Occipital lobe (tissue), 3 donors: ENCODE measurements at places on chromosomes 1 and 21. TPM values are rescaled to one million over a fixed set of nuclear protein-coding genes. Genes with fewer than 3 reads are reported as not detected.

Gene NBPF8
- total RNA-seq: 5.5 TPM

Gene GBP7
- total RNA-seq: not detected

Gene RGS18
- total RNA-seq: 0.78 TPM

Gene C8B
- not detected for total RNA-seq

Gene DENND2D
- 0.94 TPM for total RNA-seq

Gene BSND
- not detected for total RNA-seq

DNA sequence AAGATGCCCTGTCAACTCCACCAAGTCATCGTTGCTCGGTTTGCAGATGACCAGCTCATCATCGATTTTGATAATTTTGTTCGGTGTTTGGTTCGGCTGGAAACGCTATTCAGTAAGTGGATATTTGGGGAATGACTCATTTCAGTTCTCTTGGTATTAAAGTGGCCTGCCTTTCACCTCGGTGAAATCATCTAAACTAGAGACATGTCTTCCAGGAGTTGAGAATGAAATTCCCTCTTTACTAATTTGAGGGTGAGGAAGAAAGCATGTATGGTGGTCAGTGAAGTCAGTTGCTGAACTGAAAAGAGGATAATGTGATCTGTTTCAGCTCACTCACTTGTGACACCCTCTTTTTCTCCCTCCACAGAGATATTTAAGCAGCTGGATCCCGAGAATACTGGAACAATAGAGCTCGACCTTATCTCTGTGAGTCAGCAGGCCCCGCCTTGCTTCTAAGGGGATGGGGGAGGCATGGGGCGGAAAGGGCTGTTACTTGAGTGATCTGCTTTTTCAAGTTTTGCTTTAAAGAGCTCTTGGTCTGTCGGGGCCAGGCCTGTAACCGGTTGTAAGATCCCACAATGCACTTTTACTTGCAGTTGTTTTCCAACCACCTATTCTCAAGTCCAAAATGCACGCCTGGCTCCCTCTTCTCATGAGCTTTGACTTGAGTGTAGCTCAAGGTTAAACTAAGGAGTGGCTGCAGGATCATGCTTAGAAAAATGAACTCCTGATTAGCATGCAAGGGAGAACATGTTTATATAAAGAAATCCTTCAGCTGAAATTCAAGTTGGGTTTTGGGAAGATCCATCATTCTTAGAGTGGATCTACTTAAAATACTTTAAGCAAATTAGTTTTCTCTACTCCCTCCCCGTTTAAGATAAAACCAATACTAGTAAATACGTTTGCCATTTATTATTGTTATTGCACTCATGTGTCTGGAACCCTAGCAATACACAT, 59.8 kb downstream of the CAPN2 start:
- DNase-seq: no peak

GRCh38 chr1:111660204-111661150, 40.9 kb downstream of the RAP1A start:
- DNase-seq: no peak

- DNase-seq: no peak
Measured at GRCh38 chr21:14285147-14285761, 69.3 kb downstream of the RBM11 start.

DNA sequence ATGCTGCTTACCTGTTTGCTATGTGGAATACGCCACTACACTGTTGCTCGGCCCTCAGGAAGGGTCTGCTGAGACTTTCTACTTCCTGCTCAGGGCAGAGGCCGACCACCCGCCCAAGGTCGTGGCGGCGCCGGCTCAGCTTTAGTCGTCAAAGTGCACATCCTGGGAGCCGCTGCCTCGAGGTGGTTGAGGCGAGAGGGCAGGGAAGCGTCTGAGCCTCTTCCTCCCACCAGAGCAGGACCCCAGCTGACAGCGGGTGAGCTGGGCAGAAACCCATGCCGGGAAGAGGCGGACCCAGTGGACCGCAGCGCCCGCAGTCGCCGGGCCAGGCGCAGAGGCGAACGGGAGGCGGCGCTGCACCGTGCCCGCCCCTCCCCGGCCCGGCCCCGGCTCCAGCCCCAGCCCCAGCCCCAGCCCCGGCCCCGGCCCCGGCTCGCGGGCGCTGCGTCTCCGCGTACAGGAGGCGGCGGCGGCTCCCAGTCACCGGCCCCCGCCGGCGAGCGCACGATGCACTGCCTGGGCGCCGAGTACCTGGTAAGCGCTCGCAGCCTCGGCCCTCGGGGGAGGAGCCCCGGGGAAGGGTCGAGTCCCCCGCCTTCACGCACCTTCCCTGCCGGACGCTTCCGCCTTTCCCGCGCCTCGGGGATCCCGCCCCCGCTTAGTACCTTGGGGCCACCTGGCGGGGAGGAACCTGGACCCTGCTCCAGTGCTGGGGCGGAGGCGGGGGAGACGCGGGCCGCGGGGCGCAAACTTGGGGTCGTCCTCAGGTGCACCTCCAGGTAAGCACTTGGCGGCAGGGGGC, at the start of gene SLC44A3:
TSS of gene SLC44A3 (plus strand) at position 413 of the 802 bp plus-strand sequence. CDS start at position 508, 95 bp downstream.
- DNase-seq: no peak

DNA sequence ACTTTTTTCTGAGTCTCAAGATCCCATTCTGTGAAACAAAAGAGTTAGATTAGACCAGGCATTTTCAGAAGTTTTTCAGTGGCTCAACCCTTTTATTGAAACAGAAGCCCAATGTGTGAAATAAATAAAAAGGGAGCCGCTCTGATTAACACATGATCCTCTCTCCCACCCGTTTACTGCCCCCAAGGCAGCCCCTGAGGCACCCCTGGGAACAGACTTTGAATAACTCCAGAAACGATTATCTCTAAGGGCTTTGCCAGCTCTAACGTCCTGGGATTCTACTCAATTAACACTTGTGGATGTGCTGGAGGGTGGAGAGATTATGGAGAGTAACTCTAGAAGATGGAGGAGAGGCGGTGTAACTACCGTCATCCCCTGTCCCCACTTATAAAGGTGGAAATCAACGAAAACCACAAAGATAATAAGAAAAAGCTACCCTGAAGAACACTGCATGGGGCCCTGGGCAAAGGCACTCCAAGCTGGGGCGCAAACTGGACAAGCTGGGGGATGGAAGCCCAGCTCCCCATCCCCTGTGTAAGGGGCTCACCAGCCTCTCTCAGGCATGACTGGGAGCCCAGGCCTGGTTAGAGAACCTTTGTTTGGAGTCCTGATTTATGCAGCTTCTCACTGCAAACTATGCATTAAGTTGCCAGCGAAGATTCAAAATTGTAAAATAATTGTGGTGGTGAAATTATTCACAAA, 39.0 kb upstream of the GRIK3 start:
- no peak for DNase-seq

DNA sequence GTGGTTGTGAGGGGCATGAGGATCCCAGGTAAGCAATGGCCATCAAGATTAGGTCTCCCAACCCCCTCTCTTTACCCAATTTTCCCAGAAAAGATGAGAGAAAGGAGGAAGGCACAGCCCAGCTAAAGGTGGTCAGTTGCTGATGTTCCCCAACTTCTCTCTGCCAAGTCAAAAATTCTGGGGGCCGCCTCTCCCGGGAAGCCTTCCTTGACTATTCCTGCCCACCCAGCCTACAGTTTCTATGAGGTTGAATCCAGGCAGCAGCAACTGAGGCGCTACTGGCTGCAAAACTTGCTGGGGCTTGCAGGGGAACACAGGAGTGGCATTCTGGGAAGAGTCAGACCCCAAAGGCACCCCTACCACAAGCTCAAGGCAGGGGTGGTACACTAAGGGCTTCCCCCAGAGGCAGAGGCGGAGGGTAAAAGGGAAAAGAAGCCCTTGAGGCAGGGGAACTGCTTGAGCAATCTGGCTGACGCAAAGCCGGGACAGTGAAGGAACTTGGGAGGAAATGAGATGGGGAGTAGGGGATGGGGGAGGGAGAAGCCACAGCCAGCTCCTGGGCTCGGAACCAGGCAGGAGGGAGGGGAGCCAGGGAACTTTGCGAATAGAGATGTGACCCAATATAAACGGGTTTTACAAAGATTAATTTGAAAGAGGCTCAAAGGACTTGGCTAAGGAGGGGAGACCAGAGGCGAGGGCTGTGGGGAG, 31.2 kb downstream of the SDC3 start:
- peak; percentile 34 for DNase-seq

DNA sequence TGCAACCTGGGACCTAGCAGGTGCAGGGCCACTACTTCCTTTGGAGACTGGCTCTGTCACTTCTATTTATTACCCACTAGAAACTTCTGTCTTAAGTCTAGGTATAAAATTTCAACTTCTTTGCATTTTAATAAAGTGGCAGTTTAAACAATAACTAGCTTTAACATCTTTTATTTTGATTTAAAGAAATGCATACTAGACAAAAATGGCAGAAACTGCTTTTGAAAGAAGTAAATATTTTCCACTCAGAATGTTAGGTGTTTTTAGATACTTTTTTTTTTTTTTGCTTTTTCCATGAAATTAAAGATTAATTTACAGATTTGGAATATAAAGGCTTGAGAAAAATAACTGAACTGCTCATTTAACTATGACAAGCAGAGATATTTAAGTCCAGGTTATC, 1477.6 kb downstream of the KCNT2 start:
- DNase-seq: no peak

GRCh38 chr1:39016604-39017171, 9.5 kb upstream of the NDUFS5 start:
- no peak for DNase-seq

DNA sequence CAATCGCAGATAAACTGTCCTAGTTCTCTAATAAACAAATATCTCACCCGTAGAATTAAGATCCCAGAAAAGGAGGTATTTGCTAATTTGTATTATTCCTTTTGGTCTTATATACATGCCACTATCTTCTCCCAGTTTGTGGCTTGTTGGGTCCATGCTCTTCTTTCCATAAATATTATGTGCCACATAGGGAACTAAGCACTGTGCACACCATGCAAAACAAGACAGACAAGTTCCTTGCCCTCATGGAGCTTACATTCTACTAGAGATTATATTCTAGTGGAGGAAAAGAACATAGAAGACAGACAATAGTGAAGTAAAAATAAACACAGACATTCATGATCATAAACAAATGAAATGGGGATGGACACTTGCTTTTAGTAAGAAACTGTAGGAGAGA, 4.7 kb downstream of the GART start:
- DNase-seq: no peak

DNA sequence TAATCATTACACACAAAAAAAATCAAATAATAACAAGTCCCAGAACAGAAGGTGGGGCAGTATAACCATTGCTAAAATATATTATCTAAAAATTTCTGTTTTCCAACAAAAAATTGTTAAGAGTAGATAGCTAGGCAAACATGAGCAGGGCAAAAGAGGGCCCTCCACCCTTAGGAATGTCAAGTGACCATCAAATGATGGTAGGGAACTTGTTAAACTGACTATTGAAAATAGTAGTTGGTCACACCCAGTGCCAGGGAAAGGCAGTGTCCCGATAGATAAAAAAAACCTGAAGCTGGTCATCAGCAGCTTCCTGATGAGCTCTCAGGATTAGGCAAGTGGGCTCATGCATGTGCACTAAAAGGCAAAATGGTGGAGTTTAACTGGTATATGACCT, 18.4 kb upstream of the COP1 start:
- no peak for DNase-seq

- no peak for DNase-seq
Measured at GRCh38 chr1:9577423-9577822, 11.3 kb upstream of the TMEM201 start.

DNA sequence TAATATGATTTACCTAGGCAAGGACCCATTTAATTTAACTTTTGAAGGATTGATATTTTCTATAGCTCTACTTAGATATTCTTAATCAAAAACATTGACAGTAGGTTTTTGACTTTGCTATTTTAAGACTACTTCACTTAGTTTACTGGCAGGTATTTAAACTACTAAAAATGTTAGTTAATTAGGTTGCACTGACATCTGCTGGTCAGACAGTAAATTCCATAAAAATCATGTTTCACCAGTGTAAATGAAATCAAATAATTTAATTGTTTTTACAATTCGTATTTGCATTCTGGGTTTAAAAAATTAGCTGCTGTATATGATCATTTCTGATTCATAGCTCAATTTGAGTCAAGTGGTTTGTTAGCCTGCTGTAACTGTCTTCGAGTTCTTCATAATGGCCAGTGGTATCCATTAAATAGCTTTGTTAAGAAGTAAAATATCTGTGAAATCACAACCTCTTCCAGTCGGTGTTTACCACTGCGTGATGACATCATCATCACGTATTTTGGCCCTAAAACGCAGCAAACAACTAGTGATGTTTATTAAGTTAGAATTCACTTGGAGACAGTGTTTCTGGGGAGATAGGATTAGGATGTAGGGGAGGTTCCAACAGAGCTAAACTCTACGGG, 26.2 kb downstream of the EXTL2 start:
- no peak for DNase-seq

DNA sequence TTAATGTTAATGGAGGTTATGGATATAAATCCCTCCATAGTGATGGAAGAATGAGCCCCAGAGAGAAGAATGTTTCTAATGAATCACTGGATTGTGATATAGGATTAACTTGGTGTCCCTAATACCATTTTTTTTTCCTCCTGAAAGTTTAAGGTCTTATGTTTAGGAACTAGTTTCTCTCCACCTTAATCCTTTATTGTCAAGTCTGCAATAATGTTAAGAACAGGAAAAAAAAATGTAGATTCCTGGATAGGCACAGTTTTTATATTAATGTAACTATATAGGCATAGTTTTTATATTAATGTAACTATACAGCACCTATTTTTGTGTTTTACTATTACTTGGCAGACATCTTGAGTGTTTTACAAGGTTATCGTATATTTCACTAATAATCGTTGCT, 34.9 kb downstream of the NFIA start:
- no peak for DNase-seq
